Stimulated activated CD8-positive, alpha-beta memory T cell treated with anti-CD3 and anti-CD28 coated beads, Interleukin-4, amount 100 ng/mL, for 24 hours (primary cell): ENCODE measurements at places on chromosomes 2 and 18.

DNA sequence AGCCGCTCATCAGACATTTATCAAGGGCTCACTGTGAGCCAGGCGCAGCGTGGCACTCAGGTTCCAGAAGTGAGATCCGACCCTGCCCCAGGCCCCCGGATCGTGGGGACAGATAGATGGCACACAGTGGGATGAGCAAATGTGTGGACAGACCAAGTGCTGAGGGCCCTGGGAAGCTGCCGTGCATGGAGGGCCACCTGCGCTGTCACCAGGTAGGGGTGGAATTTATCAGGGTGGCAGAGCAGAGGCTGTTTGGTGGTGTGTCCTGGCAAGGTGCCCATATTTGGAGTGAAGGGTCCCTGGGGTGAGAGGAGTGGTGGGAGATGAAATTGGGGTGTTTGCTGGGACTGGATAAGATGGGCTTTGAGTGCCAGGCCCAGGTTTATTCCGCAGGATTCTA, 92.8 kb upstream of the HS6ST1 start:
- DNase-seq, result no peak

DNA sequence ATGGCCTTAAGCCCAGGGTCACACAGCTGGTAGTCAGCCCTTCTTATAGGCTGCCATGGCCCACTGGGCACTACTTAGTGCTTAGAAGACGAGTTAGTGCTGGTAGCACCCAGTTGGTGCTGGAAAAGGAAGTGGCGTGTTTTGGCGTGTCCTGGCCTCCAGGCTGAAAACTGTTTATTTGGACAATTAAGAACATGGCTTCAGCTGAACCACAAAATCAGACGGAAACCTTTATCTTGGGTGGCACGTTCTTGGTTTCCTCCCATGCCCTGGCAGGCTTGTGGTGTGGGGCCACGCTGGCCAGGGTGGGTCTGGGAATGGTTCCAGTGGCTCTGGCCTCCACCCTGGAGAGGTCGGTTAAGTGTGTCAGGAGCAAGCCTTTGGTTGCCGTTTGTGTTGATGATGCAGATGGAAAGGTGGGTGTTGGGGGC, 141.5 kb upstream of the HAAO start:
- no peak for DNase-seq

DNA sequence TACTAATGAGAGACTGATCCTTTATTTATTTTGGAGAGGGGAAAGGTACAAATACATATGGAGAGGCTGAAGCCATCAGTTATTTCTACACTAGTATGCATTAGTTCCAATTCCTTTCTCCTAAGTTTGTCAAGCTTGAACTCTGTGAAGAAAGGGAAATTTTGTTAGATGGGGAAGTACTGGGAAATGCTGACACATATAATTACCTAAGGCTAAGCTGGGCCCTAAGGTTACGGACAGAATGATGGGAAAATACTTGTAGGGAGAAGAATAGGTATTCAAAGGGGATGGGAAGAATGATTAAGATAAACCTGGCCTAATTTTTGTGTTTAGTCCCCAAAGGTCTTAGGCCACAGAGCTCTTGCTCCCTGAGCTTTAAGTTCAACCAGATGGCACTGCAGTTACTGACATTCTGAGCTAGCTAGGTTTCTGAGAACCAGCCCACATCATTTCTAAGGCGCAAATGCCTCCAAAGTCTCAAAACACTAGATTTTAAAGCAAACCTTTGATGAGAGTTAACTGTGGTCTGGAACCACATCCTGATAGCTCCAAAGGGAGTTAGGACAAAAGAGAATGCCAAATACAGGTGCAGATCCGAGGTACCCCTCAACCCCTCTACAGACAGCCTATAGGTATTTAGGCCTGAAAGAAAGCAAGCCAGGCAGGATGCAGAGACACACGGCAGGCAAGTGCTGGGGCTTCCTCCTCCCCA, 2.7 kb downstream of the TMEM163 start:
- no peak for DNase-seq

DNA sequence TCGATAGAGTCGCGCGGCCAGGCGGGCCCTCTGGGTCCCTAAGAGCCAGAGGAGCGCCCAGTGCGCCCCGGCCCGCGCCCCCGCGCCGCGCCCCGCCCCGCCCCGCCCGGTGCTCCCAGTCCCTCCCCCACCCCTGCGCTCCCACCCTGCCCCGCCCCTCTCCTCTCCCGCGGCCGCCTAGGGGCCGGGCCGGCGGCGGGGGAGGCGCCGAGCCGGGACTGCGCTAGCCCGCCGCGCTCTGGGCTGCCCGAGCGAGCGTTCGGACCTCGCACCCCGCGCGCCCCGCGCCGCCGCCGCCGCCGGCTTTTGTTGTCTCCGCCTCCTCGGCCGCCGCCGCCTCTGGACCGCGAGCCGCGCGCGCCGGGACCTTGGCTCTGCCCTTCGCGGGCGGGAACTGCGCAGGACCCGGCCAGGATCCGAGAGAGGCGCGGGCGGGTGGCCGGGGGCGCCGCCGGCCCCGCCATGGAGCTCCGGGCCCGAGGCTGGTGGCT, at the start of gene GPC1:
Gene GPC1 (plus strand): TSS at position 207 of the 491 bp plus-strand sequence. CDS start 256 bp downstream, at position 463.
- DNase-seq, result peak; percentile 21

DNA sequence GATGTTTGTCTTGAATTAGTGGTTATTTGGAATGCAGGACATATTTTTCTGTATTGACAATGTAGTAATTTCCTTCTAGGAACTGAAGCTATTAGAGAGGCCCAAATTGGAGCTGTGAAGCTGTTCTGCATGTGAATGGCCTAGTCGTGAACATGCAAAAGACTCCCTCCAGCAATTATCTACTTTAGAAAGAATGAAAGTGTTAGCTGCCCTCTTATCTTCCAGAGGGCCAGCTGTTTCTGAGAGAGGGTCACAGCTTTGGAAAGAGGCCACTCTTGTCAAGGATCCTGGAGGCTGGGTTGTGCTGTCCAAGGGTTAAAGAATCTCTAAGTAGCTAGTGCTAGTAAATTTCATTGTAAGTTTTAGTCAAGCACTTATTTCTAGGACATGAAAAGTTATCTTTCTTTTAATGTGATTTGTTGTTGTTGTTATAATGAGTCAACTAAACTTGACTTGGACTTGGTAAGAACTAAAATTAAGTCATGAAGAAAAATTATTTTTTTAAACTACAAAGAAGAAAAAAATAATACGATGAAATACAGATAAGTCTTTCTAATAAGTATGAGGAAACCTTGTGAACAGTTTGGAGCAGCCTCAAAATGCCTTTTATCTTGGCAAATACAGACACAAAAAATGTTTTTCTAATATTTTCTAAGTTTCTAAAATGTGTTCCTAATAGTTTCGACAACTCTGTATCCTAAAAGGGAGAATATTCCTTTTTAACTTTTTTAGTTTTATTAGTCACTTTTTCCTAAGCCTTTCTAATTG, 36.8 kb downstream of the DPP4 start:
- DNase-seq, result no peak

DNA sequence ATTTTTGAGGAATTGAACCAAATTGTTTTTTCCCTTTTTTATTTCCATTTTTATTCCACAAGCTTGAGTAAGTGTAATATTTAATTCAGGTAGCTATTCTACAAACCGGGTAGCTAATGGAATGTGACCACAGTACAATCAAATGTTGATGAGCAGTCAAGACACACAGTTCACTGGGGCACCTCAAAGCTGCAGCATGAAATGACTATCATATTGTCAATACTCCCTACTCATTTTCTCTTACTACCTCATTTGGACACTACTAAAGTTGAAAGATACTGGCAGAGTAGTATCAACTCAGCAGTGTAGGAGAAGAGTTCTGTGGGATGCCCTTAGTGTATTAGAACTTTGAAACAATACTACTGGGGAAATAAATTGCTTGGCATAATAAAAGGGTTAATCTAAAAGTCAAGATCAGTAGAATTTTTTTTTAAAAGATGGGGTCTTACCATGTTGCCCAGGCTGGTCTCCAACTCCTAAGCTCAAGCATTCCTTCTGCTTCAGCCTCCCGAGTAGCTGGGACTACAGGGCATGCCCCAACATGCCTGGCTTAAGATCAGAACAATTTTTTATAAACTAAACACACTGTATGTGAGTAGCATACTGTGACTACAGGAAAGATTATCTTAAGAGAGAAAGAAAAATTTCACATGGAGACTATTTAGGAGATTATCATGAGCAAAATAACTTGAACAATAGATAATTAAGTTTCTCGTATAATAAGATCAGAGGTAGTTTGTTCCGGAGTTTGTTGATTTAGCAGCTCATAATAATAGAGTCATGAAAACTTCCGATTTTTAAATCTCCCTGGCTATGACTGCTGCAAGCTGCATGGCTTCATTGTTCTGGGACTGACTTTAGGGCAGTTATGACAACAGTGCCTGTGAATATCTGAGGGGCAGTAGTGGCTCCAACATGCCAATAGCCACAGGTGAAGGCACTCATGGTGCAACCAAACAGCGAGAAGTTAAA, 43.7 kb downstream of the MYO3B start:
- DNase-seq, result no peak

GRCh38 chr18:31424383-31424988, 23.1 kb upstream of the DSG3 start:
- no peak for DNase-seq

DNA sequence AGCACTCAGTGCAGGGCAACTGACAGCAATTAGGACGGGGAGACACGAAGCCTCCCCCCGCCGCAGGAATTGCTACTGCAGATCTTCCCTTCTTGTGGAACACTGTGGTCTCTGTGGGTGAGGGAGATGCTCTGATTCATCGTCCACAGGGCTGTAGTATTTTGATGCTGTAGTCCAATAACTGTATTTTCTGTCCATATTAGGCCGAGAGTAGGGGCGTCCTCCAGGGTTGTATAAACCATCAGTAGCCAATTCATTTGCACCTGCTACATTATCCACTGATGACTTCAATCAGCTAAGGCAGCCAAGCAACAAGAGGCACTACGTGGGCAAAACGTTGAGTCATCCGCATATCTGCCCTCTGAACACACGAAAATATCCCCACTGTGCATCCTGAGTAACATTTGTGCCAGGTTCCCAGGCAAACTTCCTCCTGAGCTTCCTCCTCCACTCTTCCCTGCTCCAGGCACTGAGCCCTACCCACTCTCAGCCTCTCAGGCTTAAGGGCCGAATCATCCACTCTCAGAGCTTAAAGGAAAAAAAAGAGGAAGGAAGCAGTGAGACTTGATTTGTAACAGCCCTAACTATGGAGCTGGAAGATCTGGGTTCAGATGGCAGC, 62.1 kb downstream of the LBH start:
- DNase-seq, result no peak

GRCh38 chr2:240646176-240646899, 21.1 kb downstream of the GPR35 start:
- DNase-seq, result no peak

DNA sequence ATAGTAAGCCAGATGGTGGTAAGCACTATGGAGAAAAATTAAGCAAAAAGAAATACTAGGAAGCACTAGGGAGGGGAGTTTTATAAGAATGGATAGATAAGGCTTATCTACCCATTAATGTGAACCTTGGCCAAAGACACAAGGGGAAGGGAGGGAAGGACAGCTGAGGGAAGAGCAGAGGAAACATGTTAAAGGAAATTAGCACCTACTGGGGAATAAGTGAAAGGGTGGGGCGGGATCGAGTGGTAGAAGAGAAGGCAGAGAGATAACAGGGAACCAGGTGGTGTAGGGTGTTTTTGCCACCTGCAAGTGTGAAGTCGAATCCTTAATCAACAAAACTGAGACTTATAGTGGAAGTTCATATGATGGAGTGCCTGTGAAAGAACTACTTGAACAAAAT, 1.7 kb downstream of the UNC80 start:
- DNase-seq, result no peak

DNA sequence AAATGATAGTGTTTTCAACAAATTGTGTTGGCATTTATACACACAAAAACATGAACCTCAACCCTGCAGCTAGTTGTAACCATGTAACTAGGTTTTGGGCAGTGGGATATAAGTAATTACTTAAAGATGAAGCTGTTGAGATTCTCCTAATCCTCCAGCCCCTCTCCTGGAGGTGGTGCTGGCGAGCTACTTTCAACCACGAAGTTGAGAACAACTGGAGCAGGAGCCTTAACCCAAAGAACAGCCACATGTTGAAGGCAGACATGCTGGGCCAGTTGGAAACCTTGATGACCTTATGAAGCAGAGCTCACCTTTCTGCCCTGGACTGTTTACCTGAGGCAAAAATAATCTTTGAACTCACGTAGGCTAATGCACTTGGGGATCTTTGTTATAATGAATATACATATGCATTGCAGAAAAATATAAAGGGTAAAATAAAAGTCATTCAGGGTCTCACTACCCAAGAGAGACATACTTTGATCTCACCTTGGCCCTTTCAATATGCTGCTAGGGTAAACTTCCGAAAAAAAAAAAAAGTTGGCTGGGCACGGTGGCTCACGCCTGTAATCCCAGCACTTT, 89.6 kb upstream of the NPAS2 start:
- DNase-seq, result peak; percentile 13

- no peak for DNase-seq
Measured at GRCh38 chr2:8153258-8153718, 528.6 kb upstream of the ID2 start.

DNA sequence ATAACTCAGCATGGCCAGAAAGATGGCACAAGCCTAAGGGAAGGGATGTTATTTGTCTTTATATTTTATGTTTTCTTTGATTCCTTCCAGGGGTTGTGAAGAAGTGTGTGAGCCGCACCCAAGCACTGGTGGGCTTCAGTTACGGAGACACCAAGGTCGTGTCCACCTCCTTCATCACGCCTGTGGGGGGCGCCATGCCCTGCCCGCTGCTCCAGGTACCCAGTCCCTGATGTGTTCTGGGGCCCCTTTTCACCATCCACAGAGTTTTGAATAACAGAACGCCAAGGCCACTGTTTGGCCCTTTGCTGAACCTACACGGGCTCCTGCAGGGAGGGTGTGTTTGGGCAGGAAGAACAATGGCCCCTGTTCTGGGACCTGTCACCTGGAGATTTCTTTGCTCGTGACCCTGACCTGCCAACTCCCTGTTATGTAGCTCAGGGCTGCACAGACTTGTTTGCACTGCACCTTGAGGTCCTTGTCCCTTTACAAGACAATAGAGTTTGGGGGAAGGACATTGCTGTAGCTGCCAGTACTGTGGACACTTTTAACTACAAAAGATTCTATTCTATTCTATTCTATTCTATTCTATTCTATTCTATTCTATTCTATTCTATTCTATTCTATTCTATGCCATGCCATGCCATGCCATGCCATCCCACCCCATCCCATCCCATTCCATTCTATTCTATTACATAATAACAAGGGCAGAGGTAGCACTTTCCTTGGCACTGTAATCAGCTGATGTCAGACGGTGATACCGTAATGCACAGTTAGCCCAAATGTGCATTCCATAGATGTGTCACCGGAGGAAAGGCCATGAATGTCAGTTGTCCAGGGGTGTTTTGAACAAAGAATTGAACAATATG, 48.2 kb upstream of the CNGA3 start:
- no peak for DNase-seq

- DNase-seq, result peak; percentile 26
Measured at GRCh38 chr2:26769089-26769761, 5.1 kb downstream of the SLC35F6 start.

GRCh38 chr2:74128206-74128605, 19.5 kb downstream of the BOLA3 start:
- DNase-seq, result no peak

GRCh38 chr18:69949538-69949936, 1.9 kb upstream of the CD226 start:
- no peak for DNase-seq

GRCh38 chr2:196995757-196996314, 69.3 kb upstream of the PGAP1 start:
- DNase-seq, result no peak

GRCh38 chr18:50747849-50748242, 72.0 kb downstream of the MRO start:
- no peak for DNase-seq
